Naive thymus-derived CD4-positive, alpha-beta T cell (primary cell): ENCODE measurements at places on chromosomes 4 and X.

GRCh38 chr4:81796790-81797528, 325.3 kb upstream of the RASGEF1B start:
- DNase-seq, result no peak

DNA sequence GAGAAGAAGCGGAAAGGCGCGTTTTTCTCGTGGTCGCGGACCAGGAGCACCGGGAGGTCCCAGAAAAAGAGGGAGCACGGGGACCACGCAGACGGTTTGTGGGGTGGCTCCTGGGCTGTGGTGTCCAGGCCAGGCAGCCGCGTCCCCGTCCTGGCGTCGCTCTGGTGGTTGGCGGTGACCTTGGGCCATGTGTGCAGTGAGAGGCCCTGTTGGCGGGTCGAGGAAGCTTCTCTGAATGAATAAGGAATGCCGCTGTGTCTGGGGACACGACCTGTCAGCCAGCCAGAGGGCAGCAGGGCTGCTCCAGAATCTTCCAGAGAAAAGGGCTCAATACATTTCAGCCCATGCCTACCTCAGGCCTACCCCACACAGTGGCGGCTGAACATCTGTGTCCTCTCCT, 24.3 kb upstream of the HGFAC start:
- no peak for DNase-seq

GRCh38 chr4:54930226-54930625, 195.2 kb downstream of the KDR start:
- no peak for DNase-seq

- DNase-seq, result no peak
Measured at GRCh38 chrX:16239211-16239610, 71.9 kb downstream of the MAGEB17 start.

- DNase-seq, result no peak
Measured at GRCh38 chr4:4392501-4393183, 5.7 kb downstream of the NSG1 start.

- no peak for DNase-seq
Measured at GRCh38 chr4:165927815-165928214, 54.8 kb downstream of the TLL1 start.

GRCh38 chr4:147175460-147176025, 229.9 kb upstream of the TTC29 start:
- no peak for DNase-seq
